ENCODE measurements at places on chromosomes 13 and 19.

DNA sequence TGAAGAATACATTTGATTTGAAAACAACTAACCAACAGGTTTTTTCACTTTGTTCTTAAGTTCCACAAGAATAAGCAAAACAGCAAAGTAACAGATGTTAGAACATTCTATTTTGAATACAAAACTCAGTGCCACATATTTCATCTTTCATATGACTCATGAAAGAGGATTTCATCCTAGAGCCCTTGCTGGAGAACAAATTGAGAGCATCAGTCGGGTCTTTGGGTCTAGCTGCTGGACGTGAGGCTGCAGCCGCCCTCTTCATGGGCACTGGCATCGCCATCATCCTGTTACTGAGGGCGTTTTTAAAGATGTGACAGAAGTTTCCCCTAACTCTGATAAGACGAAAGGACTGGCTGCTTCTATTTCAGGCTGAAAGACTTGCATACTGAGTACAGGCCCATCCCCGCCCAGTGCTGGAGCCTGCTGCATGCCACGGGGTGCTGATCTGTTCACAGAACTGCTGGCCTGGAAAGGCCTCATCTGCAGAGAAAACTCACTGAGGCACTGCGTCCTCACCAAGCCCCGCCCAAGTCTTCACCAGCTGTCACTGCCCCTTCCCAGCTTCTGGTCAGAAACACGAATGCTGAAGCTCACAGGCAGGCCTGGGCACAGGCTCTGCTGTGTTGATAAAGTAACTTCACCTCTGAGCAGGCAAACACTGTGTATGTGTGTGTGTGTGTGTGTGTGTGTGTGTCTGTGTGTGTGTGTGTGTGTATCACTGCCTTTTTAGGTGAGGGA lies 101.4 kb downstream of the TUBGCP3 start:
- no peak for DNase-seq

DNA sequence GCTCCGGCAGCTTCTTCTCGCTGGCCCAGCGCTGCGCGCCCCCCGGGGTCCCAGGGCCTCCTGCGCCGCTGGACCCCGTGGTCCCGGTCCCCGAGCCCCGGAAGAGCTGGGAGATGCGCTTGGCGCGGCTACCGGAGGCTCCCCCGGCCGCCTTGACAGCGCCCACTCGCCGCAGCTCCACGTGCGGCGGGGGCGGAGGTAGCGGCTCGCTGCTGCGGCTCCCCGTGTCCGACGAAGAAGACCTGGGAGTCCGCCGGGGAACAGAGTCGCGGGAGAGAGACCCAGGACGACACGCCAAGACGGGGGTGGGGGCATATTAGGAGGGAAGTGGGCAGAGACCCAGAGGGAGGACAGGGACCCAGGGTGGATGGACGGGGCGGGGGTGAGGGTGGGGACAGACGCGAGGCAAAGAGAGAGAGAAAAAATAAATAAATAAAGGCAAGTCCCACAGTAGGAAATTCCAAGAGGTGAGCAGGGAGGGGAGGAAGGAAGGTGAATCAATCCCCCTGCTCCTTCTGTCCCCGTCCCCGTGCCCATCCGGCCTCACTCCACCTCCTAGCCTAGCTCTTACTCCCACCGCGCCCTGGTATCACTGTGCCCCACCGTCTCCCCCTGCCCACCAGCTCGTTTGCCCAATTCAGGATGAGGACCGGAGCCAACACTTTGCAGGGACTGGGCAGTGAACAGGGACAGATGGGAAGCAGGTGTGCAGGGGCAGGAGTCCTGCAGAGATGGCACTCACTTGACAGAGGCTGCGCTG lies 826 bp downstream of the RASIP1 start:
- DNase-seq: no peak

DNA sequence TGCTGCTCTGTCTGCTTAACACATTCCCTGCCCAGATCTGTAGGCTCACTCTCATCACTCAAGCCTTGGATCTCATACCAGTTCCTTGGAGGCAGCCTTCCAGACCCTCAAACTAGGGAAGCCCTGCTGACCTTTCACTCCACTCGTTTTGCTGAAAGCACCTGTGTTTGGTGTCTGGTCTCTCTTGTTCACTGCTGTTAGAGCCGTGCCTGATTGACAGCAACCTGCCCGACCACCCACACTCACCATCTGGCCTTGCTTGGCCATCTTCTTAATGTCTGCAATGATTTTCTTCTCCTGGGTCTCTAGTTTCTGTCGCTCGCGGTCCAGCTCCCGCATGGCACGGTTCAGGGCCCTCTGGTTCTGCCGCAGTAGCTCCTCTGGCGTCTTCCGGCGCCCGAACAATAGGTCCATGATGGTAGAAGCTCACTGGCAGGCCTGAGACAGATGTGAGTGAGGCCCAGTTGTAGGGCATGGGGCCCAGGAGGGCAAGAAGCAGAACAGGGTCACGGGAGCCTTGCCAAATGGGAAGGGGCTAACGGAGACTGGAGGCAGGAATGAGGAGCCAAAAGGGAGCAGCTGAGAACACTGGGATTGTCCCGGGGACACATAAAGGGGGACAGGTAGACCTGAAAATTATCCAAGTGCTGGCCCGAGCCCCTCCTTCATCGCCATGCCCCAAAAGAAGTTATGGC lies 959 bp downstream of the CHMP2A start:
- no peak for DNase-seq

DNA sequence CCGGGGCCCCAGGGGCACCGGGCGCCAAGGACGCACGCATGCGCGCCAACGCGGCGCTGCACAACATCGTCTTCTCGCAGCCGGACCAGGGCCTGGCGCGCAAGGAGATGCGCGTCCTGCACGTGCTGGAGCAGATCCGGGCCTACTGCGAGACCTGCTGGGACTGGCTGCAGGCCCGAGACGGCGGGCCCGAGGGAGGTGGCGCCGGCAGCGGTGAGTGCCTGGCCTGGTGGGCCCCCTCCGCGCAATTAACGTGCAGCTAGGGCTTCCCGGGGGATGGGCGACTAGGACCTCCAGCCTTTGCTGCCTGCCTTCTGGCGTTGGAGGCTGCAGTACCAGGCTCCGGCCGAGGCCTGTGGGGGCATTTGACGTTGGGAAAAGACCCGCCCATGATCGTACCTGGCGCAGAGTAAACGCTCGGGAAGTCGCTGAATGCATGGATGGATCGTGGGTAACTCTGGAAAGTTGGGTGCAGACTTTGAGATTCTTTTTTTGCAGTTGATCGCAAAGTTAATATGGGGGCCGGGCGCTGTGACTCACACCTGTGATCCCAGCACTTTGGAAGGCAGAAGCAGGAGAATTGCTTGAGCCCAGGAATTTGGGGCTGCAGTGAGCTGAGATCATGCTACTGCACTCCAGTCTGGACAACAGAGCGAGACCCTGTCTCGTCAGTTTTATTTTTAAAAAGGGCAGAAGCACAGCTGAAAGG lies 7.3 kb downstream of the APC2 start:
- no peak for DNase-seq

All from Panc1 (cell line).